ENCODE measurements at places on chromosomes 16 and 17. TPM values are rescaled to one million over a fixed set of nuclear protein-coding genes. Genes with fewer than 3 reads are reported as not detected.
A peak's percentile ranks its signal among the peaks of the same experiment; 100 is the strongest.

DNA sequence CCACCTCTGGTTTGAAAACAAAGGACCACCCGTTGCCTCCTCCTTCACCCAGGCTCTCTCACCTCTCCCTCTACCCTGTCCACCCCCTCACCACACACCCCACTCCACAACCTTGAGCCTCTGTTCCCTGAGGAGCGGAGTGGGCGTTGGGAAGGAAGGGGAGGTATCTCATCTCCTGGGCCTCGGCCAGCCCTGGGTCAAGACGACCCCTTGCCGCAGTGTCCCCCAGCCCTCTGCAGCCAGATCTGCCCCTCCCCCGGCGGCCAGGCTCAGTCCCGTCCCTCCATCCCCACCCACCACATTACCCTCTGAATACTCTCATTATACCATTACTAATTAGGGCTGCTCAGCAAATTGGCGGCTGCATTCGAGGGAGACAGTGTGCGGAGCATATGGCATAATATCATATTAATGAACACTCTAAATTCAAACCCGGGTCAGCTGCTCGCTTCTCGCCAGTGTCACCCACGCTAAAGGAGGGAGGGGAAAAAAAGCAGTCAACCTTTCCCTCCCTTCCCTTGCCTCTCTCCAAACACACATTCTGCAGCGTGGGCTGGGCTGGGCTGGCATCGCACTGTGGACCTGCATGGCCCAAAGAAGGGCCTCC is 123.2 kb upstream of the LHX1 start:
- H3K27ac ChIP-seq, result no peak overlapping the region
- no peaks in the 10 kb centered on the region for H3K36me3 ChIP-seq
- no peak for DNase-seq
- no peaks in the 10 kb centered on the region for H3K4me1 ChIP-seq
- no peak overlapping the region for H3K4me3 ChIP-seq
- peaks cover 9% of the 10 kb centered on the region for H3K27me3 ChIP-seq

DNA sequence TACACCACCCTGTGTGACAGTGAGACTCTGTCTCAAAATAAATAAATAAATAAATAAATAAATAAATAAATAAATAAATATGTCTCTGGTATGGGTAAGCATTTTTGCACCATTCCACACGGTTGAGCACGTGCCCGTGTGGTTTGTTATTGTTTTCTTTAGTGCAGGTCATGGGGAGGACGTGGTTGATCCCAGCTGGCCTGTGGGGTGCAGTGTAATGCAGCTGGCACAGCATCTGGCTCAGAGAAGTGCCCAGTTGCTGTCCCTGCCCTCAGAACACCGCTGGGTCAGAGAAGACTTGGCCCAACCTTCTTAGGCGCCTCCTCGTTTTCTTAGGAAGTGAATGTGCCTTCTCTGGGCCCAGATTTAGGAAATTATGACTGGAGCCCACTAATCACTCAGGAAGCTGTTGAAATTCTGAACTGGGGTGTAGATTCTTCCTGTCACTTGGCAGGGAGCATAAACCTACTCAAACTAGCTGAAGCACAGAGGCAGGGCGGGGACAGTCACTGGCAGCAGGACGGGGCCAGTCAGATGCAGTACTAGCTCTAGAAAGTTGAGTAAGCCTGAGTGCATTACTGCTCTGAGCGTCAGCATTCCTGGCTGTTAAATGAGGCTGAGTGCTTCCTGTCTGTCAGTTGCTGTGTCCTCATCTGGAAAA is 85.9 kb downstream of the SNX29 start:
- H3K27me3 ChIP-seq, result no peaks in the 10 kb centered on the region
- H3K27ac ChIP-seq, result peak overlapping the region; percentile 54
- H3K36me3 ChIP-seq, result no peaks in the 10 kb centered on the region
- H3K4me3 ChIP-seq, result no peak overlapping the region
- peak; percentile 74 for DNase-seq

GRCh38 chr17:17551361-17551760 is 40.1 kb downstream of the PEMT start:
- H3K27ac ChIP-seq, result no peak overlapping the region
- H3K4me1 ChIP-seq, result no peaks in the 10 kb centered on the region
- H3K36me3 ChIP-seq, result no peaks in the 10 kb centered on the region
- DNase-seq, result no peak
- no peak overlapping the region for H3K4me3 ChIP-seq
- no peaks in the 10 kb centered on the region for H3K27me3 ChIP-seq

DNA sequence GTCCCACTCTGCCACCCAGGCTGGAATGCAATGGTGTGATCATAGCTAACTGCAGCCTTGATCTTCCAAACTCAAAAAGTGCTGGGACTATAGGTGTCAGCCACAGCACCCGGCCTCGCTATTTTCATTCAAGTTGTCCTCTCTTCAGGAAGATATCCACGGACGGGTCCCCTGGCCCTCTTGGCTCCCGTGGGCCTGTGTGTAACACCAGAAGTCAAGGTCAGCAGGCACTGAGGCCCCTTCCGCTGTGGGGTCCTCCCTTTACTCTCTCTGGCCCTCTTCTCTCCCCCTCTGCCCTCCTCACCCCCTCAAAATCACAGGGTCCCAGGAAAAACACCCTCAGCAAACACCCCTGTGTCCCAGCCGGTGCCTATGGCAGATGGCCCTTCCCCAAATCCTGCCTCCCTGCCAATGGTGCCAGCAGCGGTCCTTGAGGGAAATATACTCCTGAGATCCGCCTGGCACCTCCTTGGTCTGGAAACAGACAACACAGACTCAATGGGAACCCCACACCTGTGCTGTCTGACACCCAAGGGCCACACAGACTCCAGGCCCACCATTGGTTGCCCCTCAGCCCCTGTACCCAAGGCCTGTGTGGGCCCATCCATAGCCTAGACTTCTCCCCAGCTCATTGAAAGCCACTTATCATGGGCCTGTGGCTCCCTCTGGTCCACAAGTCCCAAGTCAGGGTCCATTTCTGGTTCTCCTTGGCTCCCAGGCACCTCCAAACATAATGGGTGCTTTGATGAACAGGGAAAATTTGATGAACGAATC is 221.5 kb downstream of the ZNF423 start:
- H3K36me3 ChIP-seq, result no peaks in the 10 kb centered on the region
- no peak overlapping the region for H3K4me3 ChIP-seq
- H3K27me3 ChIP-seq, result no peaks in the 10 kb centered on the region
- H3K4me1 ChIP-seq, result no peaks in the 10 kb centered on the region
- no peak overlapping the region for H3K27ac ChIP-seq

GRCh38 chr16:84810518-84811273 is 9.1 kb upstream of the CRISPLD2 start:
- H3K36me3 ChIP-seq, result no peaks in the 10 kb centered on the region
- H3K4me3 ChIP-seq, result no peak overlapping the region
- H3K27me3 ChIP-seq, result no peaks in the 10 kb centered on the region
- H3K4me1 ChIP-seq, result peaks cover 13% of the 10 kb centered on the region
- no peak overlapping the region for H3K27ac ChIP-seq

GRCh38 chr16:76292218-76292617 is 15.0 kb downstream of the CNTNAP4 start:
- no peaks in the 10 kb centered on the region for H3K36me3 ChIP-seq
- no peak overlapping the region for H3K4me3 ChIP-seq
- no peaks in the 10 kb centered on the region for H3K4me1 ChIP-seq
- no peak overlapping the region for H3K27ac ChIP-seq
- no peaks in the 10 kb centered on the region for H3K27me3 ChIP-seq

Gene KRT13
- 1.4 TPM for total RNA-seq

Gene TP53TG3B
- total RNA-seq, result not detected

Gene CTDNEP1
- 52.4 TPM for total RNA-seq

Gene C1QBP
- 303 TPM for total RNA-seq

Gene LIMD2
- total RNA-seq, result 43.0 TPM

All from PC-3 (cell line).